COLO829 (cell line): ENCODE measurements at places on chromosomes 2 and 18.

GRCh38 chr18:8373486-8373885 is 235.8 kb upstream of the RAB12 start:
- no peak for DNase-seq

GRCh38 chr2:236749346-236749745 is 179.7 kb downstream of the ACKR3 start:
- DNase-seq = no peak

DNA sequence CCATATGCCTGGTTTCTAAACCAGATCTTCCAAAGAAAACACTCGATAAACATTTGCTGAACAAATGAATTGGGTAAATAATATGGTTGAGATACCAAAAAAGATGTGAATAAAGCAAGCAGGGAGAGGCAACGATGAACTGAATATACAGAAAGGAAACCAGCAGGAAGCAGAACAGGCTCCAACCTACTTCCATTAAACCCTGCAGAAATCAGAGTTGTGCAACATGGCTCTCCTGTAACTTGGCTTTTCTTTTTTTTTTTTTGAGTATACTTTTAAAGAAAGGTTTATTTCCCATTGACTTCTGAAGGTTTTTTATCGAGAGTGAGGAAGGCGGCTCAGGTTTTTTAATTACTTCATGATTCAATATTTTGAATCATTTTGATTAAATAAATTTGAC is 23.5 kb downstream of the ITSN2 start:
- no peak for DNase-seq

- peak; percentile 24 for DNase-seq
Measured at GRCh38 chr18:27473318-27473717, 288.2 kb upstream of the CHST9 start.

- DNase-seq = no peak
Measured at GRCh38 chr2:109058191-109058632, 69.2 kb upstream of the EDAR start.

DNA sequence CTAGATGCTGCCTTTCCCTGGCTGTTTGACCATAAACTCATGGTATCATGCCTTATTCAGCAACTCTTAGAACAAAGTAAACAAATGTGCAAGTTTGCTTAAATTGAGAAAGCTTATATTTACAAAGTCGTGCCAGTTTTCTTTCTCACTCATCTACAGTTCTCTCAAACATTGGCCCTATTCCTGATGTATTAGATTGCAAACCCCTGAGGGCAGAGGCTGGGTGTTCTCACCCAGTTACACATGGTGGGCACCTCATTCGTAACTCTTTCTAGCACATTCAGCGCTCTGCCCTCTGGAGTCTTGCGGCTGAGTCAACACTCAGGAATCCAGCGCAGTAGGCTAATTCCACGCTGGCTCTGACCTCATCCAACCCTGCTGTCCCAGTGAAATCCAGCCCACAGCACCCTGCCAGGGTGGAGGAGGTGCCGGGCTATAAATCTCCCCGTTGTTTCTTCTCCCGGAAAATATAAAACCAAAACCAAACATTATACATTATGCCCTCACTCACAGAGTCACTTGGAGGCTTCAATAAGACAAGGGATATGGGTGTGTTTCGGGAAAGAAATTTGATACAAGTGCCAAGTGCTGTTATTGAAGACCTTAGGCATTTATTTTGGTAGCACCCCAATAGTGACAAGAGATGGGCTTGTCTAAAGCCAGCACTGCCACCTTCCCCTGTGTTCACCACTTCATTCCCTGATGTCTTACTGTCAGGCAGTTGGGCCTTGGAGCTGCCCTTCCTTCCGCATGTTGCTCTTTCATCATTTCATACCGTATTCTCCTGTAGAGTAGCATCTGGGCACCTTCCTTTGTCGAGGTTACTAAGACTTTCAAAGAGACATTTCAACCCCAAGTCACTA is 287.4 kb downstream of the PRKCE start:
- peak; percentile 93 for DNase-seq

DNA sequence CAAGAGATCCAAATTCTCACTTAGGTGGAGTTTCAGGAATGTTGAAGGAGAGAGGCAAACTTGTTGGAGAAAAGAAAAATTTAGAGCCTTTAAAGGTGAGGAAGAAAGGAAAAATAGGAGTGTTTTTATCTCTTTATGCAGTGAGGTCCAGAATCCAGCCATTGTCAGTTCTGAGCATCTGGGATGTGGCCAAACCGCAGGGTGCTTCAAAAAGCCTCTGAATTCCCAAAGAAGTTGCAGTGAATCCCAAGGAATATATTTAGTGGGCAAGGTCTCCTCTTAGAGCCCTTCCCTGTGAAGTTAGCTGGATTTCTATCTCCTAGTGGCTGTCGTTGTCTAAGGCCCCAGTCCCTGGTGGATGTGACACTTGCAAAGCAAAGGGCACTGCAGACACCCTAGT is 51.2 kb downstream of the MTCL1 start:
- DNase-seq = no peak

DNA sequence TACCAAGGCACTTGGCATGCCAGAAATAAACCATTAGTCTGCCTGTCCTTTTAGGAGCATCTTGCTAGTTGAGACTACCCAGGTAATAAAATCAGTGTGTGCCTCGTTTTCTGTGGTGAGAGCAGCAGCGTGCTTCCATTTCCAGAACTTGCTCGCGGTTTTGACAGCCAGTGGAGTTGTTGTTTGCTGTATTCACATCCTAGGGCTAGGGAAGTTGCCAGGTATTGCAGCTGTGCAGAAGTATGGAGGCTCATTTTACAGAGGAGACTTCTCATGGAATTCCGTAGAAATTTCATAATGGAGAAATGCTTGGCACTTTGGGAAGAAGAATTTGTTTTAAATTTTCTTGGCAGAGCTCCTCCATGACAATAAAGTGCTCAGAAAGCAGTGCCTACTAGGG is 1355.1 kb upstream of the ZEB2 start:
- DNase-seq = no peak

GRCh38 chr2:46286715-46287114 is 10.5 kb upstream of the EPAS1 start:
- DNase-seq = no peak

DNA sequence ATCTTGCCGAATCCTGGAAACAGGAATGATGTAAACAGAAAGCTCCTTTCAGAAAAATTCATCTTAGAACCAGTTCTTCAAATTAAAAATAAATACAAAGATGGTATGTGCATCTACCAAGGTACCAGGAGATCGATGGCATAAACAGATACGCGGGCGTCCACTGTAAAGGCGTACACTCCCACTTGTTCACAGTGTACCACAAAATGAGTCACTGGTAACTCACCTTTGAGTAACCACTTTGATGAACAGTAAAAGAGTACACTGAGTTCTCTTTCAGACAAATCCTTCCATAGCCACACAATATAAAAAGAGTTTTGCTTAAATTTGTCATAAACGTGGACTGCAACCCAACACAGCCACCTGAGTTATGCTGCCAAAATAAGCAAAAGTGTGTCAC is 128.3 kb downstream of the DNER start:
- no peak for DNase-seq

- DNase-seq = no peak
Measured at GRCh38 chr2:144597894-144598593, 78.1 kb upstream of the ZEB2 start.

DNA sequence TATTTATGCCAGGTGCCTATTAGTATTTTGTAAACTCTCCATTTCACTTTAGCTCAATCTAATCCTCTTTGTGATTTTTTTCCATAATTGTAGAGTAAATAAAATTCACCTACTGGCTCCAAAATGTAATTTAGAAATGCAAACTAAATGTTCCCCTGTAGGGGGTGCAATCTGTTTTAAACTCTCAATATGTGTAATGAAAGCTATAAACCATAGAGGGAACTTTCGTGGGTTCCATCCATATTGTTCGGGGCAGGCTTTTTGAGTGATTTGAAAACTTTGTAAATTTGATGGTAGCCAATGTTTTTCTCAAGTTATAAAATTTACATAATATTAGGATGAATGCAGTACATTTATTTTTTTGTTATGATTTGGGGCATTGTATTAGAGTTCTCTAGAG is 49.4 kb downstream of the TSPYL6 start:
- DNase-seq = peak; percentile 45

DNA sequence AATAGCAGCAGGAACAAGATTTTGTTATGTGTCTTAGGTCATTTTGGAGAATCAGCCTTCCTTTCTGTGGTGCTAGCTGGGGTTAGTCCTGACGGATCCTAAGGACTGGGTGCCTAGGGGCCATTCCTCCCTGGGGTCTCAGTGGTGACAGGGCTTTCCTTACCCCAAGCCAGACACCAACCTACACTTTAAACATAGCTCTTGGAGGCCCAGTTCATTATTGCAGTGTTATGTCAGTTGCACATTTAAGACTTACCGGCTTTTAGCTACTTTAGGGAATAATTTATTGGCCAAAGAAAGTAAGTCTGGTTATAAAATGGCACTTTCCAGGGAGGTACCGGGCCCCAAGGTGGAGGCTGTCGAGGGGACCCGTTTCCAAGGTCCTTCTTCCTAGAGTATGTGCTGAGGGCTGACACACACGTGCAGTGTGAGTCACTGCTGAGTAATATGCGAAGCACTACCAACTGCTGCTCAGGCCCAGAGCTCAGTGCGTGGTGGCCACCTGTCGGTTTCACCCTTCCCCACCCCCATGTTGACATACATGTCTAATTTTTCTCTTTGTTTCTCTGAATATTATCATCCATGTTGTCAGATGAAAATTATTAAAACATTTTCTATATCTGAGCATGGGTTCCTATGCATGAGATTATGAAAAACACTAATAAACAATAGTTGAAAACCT is 37.0 kb upstream of the GRHL1 start:
- no peak for DNase-seq

DNA sequence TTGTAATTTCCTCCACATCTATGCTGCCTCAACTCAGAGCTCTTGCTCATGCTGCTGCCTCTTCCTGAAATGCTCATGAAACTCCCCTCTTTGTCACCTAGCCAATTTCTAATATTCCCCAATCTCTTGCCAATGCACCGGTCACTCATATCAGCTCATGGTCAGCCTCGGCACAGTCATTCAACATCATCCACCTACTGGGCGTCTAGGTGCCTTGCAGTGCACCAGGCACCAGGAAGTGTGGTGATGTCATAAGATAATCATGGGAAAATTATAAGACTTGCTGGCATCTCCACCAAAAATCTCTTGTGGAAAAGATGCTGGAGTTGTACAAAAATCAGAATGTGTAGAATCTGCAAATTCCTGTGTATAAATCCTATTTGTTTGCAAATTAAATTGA is 52.6 kb upstream of the RAB27B start:
- peak; percentile 18 for DNase-seq

DNA sequence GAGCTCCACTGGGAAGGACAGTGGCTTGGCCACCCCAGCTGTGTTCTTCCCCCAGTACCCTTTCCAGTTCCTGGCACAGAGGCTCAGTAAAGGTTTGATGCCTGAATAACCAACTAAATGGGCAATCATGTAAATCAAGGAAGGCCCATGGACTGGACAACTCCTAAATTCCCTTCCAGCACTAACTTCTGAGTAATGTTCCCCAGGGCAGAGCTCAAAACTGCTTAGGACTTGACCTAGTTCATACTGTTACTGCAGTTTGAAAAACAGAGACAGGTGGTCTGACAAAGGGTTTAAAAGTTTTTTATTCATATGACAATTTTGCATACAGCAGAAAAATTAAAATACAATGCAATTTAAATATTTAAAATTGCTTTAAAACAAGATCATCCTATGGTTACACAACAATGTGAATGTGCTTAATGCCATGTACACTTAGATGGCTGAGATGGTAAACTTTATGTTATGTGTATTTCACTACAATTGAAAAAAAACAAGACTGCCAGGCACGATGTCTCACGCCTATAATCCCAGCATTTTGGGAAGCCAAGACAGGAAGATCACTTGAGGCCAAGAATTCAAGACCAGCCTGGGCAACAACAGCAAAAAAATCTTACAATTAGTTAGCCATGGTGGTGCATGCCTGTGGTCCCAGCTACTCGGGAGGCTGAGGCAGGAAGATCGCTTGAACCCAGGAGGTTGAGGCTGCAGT is 26.2 kb downstream of the PCBP1 start:
- DNase-seq = no peak

DNA sequence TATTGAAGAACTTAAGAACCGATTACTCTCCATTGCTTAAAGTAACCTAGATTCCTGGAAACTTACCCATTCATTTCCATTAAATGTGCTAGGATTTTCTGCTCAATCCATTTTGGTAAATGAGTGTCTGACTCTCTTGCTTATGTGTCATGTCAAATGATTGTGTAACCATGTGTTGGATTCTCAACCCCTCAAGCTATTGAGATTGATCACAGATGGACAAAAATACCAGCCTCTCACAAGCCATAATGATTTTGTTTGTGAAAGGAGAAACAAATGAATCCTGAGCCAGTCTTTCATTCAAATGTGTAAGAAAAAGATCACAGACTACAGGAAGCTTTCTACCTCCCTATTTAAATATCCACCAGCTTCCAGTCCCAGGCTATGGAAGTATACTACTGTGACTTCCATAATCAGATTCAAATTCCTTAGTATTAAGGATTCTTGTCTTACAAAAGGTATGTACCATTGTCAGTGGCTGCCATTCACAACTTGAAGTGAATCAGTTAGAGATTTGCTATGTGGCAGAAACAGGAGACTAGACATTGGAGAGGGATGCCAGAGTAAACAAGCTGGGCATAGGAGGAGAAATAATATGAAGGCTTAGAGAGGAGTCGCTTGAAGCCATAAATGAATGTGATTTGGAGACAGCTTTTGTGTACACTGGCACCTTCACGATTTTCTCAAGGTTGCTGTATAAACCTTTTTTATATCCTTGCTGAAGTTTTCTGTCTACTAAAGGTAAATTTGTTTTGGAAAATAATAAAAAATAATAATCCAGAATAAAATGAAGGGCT is 498.5 kb upstream of the SETBP1 start:
- DNase-seq = no peak

- DNase-seq = no peak
Measured at GRCh38 chr2:16324544-16324937, 341.1 kb downstream of the CYRIA start.

- no peak for DNase-seq
Measured at GRCh38 chr2:168892327-168892726, 2.1 kb upstream of the SPC25 start.

DNA sequence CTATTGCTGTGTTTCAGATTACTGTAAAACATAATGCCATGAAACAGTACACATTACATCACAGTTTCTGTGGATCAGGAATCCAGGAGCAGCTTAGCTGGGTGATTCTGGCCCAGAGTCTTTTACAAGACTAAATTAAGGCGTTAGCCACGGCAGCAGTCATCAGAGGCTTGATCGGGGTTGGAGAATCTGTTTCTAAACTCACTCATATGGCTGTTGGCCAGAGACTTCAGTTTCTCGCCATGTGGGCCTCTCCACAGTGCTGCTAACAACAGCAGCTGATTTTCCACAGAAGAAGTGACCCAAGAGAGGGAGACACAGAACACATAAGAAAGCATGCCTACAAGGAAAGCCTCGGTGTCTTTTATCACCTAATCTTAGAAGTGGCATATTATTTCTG is 89.2 kb upstream of the MYO3B start:
- no peak for DNase-seq
